ENCODE measurements at places on chromosomes 4 and X.
A peak's percentile ranks its signal among the peaks of the same experiment; 100 is the strongest.

DNA sequence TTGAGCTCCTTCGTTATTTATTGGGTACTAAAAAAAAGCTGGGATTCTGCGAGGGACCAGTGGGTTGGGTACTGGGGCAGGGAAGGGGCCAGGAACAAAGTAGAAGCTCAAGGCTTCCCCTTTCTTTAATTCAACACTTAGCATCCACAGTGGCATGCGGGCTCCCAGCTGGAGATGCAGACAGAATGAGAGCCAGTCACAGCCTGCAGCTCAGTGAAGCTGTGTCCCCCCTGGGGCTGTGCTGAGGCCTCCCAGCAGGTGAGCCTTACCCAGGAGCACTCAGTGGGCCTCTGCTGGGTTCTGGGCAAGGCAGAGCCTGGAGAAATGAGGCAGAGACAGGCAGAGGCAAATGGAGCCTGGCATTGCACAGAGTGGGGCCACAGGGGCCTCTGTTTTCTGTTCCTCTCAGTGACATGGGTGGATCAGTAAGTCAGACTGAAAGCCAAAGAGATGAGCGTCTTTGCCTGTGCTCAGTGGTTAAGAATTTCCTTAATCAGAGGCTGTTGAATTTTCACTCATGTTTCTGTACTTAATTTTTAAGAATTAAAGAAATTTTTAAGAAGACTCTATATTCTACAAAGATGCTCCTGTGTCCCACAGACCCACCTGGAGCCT lies 181.4 kb upstream of the RBPJ start:
- no peak for DNase-seq

GRCh38 chrX:92260102-92260501 lies 480.9 kb downstream of the PCDH11X start:
- DNase-seq: no peak

DNA sequence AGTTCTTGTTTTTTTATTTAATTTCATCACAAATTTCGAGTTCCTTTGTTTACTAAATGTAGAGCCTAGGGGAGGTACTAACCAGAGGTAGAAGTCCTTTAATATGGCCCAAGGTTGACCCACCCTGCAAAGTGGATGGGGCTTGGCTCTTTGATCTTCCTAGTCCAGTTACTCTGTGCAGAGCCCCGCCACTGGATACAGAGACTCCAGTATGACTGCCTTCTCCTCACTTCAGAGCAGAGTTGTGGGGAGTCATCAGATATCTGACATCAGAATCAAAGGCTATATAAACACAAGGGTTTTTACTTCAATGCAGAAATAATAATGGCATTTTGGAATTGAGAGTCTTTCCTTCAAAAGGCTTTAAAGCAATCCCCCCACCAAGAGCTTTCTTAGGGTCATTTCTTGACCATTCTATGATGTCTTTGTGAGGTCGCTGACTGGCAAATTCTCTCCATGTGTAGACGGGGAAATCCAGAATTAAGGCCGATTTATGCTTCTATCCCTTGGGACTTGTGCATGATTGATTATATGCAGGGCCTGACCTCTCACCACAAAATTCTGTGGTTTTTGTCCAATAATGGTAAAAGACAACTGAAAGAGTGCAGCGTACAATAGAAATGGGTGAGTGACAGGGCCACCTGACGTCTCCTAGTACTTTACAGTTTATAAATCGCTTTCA lies 88.3 kb upstream of the CITED1 start:
- DNase-seq: no peak

- no peak for DNase-seq
Measured at GRCh38 chrX:69038816-69039215, 126.4 kb downstream of the PJA1 start.

DNA sequence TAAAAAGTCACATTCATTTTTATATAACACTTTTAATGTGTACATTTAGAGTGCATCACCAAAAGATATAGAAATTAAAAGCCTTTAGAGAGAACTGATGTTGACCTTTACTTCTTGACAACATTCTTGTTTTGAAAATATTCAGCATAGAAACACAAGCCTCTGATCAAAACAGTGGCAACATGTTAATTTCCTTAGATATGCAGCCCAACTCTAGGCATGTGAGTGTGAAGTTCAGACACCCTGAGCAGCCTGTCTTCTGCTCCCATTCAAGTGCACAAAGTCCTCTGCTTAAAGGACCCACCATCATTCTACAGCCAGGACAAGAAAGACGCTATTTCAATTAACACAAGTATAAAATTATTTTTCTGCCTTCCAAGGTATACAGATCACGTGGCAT lies 60.0 kb downstream of the PPP3CA start:
- no peak for DNase-seq

- no peak for DNase-seq
Measured at GRCh38 chr4:74327762-74328161, 19.5 kb downstream of the EPGN start.

DNA sequence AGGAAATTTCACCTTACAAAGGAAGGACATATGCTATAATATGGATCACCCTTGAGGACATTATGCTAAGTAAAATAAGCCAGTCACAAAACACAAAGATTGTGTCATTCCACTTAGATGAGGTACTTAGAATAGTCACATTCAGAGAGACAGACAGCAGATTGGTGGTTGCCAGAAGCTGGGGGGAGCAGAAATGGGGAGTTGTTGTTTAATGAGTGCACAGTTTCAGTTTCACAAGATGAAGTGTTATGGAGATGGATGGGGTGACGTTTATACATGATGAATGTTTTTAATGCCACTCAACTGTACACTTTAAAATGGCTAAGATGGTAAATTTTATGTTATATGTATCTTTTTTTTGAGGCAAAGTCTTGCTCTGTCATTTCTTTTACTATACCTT lies 14.8 kb upstream of the SPON2 start:
- DNase-seq: peak; percentile 13

- DNase-seq: peak; percentile 43
Measured at GRCh38 chr4:137998666-137999429, 243.3 kb downstream of the SLC7A11 start.

GRCh38 chrX:17160975-17161374 lies 214.0 kb upstream of the NHS start:
- no peak for DNase-seq

DNA sequence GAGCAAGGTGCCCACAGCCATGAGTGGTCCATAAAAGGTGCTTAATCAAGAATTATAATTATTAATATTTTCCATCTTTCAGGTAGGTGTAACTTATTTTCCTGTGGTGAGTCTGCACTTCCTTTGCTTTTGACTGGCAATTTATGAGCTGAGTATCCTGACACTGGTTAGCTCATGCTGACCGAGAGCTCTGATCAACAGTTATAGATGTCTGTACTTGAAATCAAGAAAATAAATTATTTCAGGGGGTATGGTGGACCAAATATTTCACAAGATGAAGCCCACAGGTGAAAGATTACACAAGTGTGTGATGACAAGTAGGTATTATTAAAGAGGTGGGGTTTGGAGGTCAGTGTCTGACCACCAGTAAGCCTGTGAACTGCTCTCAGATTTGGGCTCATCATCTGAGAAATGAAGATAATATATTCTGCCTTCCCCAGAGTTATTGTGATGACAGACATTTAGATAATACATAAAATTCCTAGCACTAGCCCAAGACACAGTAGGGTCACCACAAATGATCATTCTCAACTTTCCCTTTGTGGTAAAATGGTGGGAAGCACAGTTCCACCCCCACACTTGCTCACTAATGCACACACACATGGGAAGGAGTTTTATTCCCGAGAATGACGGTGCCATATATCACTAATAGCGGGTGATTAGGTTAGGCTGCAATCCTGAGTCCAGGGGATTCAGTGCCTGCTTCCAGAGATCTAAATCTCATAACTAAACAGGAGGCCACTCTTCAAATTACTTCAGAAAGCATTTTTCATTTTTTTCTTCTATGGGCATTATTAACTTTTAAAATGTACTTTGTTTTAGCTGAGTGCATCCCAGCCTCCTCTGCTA lies 34.0 kb upstream of the PACRGL start:
- no peak for DNase-seq
